ENCODE measurements at places on chromosomes 12 and 14. TPM values are rescaled to one million over a fixed set of nuclear protein-coding genes. Genes with fewer than 3 reads are reported as not detected.
A peak's percentile ranks its signal among the peaks of the same experiment; 100 is the strongest.

GRCh38 chr14:74085047-74085637 is 386 bp downstream of the LIN52 start:
- H3K4me3 ChIP-seq: peak overlapping the region; percentile 70
- DNase-seq: peak; percentile 23
- H3K27me3 ChIP-seq: no peaks in the 10 kb centered on the region
- peak overlapping the region; percentile 36 for H3K27ac ChIP-seq

DNA sequence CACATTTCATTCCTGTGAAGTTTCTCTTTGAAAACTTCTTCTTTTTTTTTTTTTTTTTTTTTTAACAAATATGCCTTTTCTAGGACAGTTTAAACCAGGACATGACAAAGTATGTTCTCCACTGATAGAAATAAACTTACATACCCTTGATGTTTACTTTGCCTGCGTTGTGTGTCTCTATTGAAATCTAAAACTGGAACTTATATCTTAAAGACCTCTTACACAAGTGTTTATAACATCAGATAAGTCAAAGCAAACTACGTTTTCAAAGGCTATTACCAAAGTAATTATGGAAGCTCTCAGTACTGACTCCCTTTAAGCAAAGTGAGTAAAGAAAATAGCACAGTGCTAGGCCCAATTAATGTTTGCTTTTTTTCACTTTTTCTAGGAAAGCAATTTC is 30.6 kb upstream of the ISM2 start:
- H3K4me3 ChIP-seq: no peak overlapping the region
- no peak overlapping the region for H3K27ac ChIP-seq
- H3K4me1 ChIP-seq: no peaks in the 10 kb centered on the region
- H3K27me3 ChIP-seq: no peaks in the 10 kb centered on the region
- no peak for DNase-seq

TMEM63C gene
- 2.8 TPM for total RNA-seq

TUBA1B gene
- total RNA-seq: 43.2 TPM

DNA sequence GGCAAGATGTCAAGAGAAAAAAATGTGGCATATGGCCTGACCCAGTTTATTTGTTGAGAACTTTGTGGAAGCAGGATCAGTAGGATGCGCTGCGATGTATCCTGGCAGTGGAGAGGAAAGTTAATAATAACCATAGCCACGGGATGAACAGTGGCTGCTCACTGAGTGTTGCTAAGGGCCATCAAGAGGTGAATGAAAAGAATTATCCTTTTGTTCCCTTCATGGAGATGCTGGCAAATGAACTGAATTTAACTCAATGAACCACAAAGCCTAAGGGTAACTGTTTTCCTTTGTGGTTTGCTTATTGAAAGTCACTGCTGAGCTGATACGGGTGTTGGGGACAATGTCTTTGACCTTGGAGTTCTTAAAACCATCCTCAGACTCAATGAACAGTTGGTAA is 476.5 kb downstream of the APAF1 start:
- H3K27ac ChIP-seq: no peak overlapping the region
- H3K4me1 ChIP-seq: no peaks in the 10 kb centered on the region
- no peak for DNase-seq
- no peaks in the 10 kb centered on the region for H3K27me3 ChIP-seq

GRCh38 chr12:97572220-97572619 is 109.6 kb downstream of the RMST start:
- no peak overlapping the region for H3K4me3 ChIP-seq
- no peaks in the 10 kb centered on the region for H3K27me3 ChIP-seq
- peaks cover 33% of the 10 kb centered on the region for H3K4me1 ChIP-seq

- no peak for DNase-seq
- no peaks in the 10 kb centered on the region for H3K4me1 ChIP-seq
- H3K4me3 ChIP-seq: no peak overlapping the region
- H3K27ac ChIP-seq: no peak overlapping the region
- H3K36me3 ChIP-seq: no peaks in the 10 kb centered on the region
Measured at GRCh38 chr14:55255979-55256378, 15.2 kb upstream of the FBXO34 start.

DNA sequence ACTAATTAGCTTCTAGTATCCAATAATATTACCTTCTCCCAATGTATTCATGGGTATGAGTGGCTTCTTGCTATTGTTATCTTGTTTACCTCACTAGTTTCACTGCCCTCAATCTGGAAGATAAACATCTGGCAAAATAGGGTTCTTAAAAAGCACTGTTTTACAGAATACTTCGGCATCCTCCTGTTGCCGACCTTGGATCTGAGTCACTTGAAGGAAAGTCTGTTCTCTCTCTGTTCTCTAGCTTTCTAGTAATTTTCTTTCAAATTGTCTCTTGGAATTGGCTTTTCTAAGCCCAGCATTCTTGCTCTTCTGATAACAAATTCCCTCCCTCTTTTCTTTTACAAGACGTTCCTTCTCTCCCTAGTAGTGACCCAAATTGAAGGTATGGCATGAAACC is 189.5 kb downstream of the KITLG start:
- DNase-seq: no peak
- no peak overlapping the region for H3K27ac ChIP-seq
- H3K36me3 ChIP-seq: no peaks in the 10 kb centered on the region
- no peaks in the 10 kb centered on the region for H3K4me1 ChIP-seq
- no peaks in the 10 kb centered on the region for H3K27me3 ChIP-seq

TMEM229B gene
- 6.2 TPM for total RNA-seq

FGF23 gene
- total RNA-seq: not detected

DNA sequence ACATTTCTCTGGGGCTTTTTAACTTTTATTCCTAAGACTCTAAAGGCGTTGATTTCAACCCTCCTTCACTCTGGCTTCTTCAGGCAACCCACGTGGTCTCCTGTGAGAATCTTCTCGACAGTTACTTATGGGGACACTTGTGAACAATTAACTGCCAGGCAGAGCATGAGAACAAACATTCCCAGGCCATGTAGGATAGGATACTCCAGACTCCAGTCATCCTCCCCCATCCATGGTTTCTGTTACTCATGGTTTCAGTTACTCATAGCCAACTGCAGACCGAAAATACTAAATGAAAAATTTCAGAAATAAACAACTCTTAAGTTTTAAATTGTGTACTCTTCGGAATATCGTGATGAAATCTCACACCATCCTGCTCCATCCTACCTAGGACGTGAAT is 19.5 kb downstream of the GPR68 start:
- H3K27ac ChIP-seq: no peak overlapping the region
- no peak for DNase-seq
- no peaks in the 10 kb centered on the region for H3K27me3 ChIP-seq
- no peaks in the 10 kb centered on the region for H3K4me1 ChIP-seq
- no peak overlapping the region for H3K4me3 ChIP-seq
- no peaks in the 10 kb centered on the region for H3K36me3 ChIP-seq

- DNase-seq: no peak
- H3K27ac ChIP-seq: no peak overlapping the region
- H3K36me3 ChIP-seq: no peaks in the 10 kb centered on the region
- H3K27me3 ChIP-seq: no peaks in the 10 kb centered on the region
- H3K4me3 ChIP-seq: no peak overlapping the region
Measured at GRCh38 chr14:76726551-76726970, 34.7 kb upstream of the VASH1 start.

DNA sequence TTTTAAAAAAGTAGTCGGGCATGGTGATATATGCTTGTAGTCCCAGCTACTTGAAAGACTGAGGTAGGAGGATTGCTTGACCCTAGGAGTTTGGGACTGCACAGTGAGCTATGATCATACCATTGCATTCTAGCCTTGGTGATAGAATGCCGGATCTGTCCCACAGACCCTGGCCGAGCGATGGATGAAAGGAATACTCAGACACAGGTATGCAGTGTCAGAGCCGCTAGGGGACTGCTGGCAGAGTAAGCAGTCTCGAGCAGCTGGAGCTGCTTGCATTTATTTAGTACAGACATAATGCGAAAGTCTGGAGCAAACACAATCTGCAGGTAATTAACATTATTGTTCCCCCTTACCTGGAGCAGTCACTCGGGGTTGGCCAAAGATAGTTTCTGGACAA is 18.6 kb downstream of the AICDA start:
- no peaks in the 10 kb centered on the region for H3K4me1 ChIP-seq
- DNase-seq: no peak
- H3K36me3 ChIP-seq: no peaks in the 10 kb centered on the region
- H3K27ac ChIP-seq: no peak overlapping the region

ETFBKMT gene
- total RNA-seq: 2.9 TPM

LTBP2 gene
- 14.4 TPM for total RNA-seq

GRCh38 chr12:52720365-52720886 is 17.1 kb upstream of the KRT77 start:
- no peak overlapping the region for H3K27ac ChIP-seq
- H3K4me3 ChIP-seq: no peak overlapping the region
- no peaks in the 10 kb centered on the region for H3K27me3 ChIP-seq
- H3K36me3 ChIP-seq: no peaks in the 10 kb centered on the region

DNA sequence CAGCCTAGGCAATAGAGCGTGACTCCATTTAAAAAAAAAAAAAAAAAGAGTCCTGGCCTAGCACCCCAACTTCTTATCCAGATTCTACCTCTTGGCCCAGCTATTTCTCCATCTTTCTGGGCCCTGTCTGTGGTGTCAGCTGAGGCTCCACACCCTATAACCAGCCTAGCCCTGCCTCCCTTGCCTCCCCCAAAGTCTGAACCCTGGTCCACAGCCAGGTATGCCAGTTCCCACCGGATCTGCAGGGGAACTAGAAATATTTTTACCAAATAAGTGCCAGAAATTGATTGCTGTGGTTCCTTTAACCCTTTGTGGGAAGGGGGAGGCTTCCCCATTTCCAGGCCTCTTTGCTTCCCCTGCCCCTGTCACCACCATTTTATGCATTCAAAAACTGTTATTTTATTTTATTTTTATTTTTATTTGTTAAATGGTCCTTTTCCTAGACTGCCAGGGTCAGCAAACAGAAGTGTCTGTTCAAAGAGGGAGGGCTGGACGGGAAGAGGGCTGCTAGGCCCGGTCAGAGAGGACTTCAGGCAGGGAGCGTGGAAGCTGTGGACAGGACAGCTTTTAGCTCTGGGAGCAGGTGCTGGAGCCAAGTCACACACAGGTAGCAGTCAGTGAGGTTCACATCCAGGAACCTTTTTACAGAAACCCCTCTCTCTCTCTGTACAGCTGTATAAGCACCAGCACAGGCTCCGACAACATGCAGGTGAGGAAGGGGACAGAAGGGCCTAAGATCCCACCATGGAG is 23.2 kb downstream of the TTC9 start:
- no peaks in the 10 kb centered on the region for H3K27me3 ChIP-seq
- H3K4me3 ChIP-seq: no peak overlapping the region
- no peak for DNase-seq
- H3K4me1 ChIP-seq: peaks cover 26% of the 10 kb centered on the region

MANSC4 gene
- total RNA-seq: not detected

CD163 gene
- 6.0 TPM for total RNA-seq

- no peak overlapping the region for H3K4me3 ChIP-seq
- H3K27ac ChIP-seq: no peak overlapping the region
- H3K36me3 ChIP-seq: peaks cover 25% of the 10 kb centered on the region
- DNase-seq: no peak
- no peaks in the 10 kb centered on the region for H3K4me1 ChIP-seq
Measured at GRCh38 chr14:92160619-92161018, 38.9 kb downstream of the CPSF2 start.

KSR2 gene
- total RNA-seq: 1.8 TPM

DNA sequence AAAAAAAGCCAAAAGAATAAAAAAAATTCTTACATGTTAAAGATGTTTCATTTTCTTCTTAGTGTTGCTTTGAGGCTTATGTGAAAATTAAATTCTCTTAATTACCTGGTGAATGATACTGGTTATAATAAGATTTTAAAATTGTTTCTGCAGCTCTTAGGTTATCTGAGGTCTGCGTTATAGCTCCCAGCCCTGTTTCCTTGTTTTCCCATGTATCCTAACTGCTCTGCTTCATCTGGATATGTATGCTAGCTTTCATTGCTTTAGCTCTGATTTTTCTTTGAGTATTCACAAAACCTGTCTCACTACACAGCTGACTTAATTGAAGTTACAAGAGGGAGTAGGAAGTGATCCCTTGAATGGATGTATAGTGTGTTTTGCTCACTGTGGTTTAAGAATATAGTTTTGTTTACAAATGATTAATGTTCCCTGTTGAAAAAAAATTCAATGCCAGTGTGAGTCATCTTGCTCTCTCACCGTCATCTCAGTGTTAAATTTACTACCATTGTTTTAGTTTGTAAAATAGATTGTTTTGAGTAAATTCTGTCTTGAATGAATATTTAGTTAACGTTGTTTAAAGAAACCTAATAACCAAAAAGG is 26.8 kb downstream of the CPSF6 start:
- H3K27ac ChIP-seq: no peak overlapping the region
- no peaks in the 10 kb centered on the region for H3K27me3 ChIP-seq
- no peaks in the 10 kb centered on the region for H3K4me1 ChIP-seq
- no peak overlapping the region for H3K4me3 ChIP-seq
- no peaks in the 10 kb centered on the region for H3K36me3 ChIP-seq
- DNase-seq: no peak

AQP6 gene
- 0.06 TPM for total RNA-seq

MMP14 gene
- total RNA-seq: 21.5 TPM

DNA sequence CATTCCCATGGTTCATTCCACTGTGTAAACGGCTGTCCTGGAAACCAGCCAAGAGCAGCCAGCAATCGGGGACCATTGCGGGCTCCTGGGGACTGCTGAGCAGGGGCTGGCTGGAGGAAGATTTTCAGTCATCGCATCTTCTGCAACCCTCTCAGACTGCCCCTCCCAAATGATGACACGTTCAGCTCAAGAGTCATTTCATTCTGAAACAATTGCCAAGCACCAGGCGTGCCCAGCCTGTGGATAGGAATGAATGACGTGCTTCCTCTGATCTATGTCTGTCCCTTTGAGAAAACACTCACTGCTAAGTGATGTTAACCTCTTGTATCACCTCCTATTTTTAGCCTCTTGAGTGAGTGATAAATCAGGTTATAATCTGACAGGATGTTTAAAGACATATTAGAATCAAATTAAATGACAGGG is 62.0 kb downstream of the NDUFA12 start:
- H3K27me3 ChIP-seq: no peaks in the 10 kb centered on the region
- no peaks in the 10 kb centered on the region for H3K4me1 ChIP-seq
- no peak overlapping the region for H3K4me3 ChIP-seq
- no peaks in the 10 kb centered on the region for H3K36me3 ChIP-seq
- no peak overlapping the region for H3K27ac ChIP-seq

ACRBP gene
- total RNA-seq: 1.8 TPM

MNAT1 gene
- total RNA-seq: 12.2 TPM

- no peak overlapping the region for H3K27ac ChIP-seq
- H3K4me3 ChIP-seq: no peak overlapping the region
- H3K27me3 ChIP-seq: no peaks in the 10 kb centered on the region
- H3K36me3 ChIP-seq: peaks cover 41% of the 10 kb centered on the region
- no peak for DNase-seq
Measured at GRCh38 chr12:131779027-131779426, 49.2 kb upstream of the MMP17 start.

- DNase-seq: no peak
- no peak overlapping the region for H3K4me3 ChIP-seq
- peaks cover 5% of the 10 kb centered on the region for H3K4me1 ChIP-seq
- H3K27ac ChIP-seq: no peak overlapping the region
Measured at GRCh38 chr12:116735084-116735483, 2.8 kb downstream of the SPRING1 start.

SLCO1B1 gene
- total RNA-seq: 0.09 TPM

- no peak for DNase-seq
- H3K27me3 ChIP-seq: no peaks in the 10 kb centered on the region
- H3K36me3 ChIP-seq: no peaks in the 10 kb centered on the region
- H3K4me3 ChIP-seq: no peak overlapping the region
Measured at GRCh38 chr12:94059394-94060368, 88.7 kb upstream of the PLXNC1 start.

All from pancreas (tissue), 10 donors.